CD4-positive, alpha-beta T cell treated with Interleukin-15 for 1 hour (primary cell): ENCODE measurements at places on chromosomes 7 and 10.

- no peak for DNase-seq
Measured at GRCh38 chr10:58001159-58001558, 266.5 kb downstream of the IPMK start.

GRCh38 chr10:42454313-42454712 is 184.1 kb downstream of the ZNF33B start:
- DNase-seq: no peak

DNA sequence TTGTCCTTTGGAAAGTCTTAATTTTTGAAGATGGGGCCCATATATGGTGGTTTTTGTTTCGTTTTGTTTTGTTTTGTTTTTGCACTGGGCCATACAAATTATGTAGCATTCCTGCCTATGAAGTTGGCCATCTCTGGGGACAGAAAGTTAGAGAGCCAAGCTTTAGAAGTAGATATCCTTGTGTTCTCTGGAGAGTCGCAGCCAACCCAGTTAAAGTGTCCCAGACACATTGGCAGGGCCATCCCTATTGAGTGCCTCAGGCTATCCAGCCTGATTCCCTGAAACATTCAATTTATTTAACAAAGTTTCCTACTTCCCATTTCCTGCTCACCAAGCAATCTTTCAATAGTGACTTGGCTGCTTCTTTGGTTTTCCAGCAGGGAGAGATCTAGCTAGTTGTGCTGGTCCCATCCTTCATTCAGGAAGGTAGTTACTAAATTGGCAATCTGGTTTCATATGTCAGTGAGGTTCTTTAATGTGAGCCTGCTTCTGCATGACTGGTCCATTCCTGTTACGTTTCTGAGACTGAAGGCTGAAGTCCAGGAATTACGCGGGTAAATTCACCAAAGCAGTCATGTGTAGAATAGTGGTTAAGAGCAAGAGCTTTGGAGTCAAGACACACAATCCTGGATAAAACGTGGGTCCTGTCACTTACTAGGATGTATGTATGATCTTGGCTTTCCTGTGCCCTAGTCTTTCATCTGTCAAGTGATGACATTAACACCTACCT is 49.3 kb upstream of the HBP1 start:
- DNase-seq: no peak

DNA sequence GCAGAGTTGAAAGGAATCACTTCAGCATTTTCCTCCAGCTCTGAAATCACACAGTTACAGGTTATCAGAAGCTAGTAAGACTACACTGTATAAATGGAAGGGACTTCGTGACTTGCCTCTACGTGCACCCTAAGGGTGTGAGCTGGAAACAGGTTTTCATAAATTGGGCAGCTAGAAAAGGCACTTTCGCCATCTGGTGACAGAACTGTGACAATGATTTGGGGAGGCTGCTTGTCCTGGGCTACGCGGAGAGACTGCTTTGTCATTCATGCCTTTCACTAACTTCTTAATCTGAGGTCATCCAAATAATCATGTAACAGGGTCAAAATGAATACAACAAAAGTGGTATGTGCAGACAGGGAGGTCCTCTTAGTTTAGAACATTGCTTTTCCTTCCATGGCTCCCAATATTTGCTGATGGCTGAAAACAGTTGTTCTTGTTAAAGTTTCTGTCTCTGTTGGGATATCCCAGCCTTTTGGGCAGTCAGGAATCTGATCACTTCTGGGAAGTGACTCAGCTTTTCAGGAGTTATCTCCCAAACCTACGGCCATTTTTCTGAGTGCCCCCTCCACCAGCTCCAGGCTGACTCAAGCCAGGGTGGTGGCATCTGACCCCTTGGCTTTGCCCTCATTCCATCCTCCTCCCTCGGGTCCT is 17.8 kb downstream of the VWC2 start:
- no peak for DNase-seq

DNA sequence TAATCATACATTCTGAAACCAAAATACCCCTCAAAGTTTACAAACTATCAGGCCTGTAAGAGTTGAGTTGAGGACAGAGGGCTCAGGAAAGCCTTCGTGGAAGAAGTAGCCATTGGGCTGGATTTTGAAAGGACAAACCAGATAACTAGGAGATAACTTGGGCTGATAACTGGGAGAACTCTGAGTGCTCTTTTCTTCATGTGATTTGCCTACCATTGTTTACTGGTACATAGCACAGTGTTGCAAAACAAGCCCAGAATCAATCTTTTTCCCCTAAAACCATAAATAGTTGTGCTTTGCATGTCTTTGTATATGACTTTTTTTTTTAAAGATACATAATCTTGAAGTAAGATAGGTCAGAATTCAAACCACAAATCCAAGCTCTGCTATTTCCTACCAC is 106.7 kb upstream of the ITGB1 start:
- DNase-seq: no peak

DNA sequence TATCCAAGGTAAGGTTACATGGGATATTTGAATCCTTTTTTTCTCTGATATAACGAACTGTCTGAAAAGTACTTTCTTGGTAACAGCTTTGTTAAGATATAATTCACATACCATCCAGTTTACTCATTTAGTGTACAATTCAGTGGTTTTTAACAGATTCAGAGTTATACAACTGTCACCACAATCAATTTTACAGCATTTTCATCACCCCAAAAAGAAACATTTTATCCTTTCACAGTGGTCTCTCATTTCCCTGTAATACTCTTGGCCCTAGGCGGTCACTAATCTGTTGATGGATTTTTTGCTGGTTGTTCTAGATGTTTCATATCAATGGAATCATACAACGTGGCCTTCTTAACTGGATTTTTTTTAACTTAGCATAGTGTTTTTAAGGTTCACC is 91.6 kb downstream of the GLCCI1 start:
- no peak for DNase-seq

DNA sequence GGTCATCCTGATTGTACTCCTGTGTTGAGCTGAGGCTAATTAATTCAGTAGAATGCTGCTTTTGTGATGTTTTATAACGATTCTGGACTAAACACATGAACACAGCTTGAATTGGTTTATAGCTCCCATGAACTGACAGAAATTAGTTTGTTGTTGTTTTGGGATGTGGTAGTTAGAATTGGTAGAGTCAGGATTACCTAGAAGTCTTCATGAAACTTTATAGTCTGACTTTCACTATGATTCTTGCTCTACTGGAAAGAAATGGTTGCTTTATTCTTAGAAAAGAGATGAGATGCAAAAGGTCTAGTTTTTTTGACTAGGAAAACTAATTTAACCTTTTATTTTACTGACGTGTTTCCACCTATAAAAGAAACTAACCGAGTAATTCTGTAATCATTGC is 23.4 kb upstream of the TRUB1 start:
- no peak for DNase-seq

- no peak for DNase-seq
Measured at GRCh38 chr10:56091872-56092271, 269.2 kb downstream of the ZWINT start.

DNA sequence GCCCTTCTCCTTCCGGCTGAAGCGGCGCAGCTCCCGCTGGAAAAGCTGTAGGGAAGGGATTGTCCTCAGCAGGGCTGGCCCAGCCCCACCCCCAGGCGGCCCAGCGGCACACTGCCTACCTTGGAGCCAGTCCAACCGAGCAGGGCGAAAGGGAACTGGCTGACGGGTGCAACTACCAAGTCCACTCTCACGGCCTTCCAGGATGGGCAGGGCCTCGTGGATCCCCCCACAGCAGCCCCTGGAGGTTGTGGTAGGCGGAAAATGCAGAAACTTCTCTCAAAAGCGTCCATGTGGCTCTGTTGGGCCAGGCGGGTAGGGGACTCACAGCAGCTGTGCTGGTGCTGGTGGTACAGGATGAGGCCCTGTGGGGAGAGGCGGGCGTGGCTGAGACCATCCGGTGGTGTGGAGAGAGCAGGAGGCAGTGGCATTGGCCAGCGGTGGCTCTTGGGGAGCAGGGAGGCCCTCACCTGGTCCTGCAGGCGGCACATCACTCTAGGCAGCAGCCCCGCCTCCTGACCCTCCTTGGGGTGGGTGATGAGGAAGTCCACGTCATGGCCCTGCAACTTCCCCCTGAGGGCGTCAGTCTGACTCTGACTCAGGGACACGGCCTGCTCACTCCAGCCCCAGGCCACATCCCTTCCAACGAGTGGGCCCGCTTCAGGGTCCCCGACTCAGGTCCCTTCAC is 8.4 kb upstream of the PGAM2 start:
- peak; percentile 87 for DNase-seq

GRCh38 chr7:25181532-25181931 is 46.8 kb downstream of the NPVF start:
- no peak for DNase-seq

DNA sequence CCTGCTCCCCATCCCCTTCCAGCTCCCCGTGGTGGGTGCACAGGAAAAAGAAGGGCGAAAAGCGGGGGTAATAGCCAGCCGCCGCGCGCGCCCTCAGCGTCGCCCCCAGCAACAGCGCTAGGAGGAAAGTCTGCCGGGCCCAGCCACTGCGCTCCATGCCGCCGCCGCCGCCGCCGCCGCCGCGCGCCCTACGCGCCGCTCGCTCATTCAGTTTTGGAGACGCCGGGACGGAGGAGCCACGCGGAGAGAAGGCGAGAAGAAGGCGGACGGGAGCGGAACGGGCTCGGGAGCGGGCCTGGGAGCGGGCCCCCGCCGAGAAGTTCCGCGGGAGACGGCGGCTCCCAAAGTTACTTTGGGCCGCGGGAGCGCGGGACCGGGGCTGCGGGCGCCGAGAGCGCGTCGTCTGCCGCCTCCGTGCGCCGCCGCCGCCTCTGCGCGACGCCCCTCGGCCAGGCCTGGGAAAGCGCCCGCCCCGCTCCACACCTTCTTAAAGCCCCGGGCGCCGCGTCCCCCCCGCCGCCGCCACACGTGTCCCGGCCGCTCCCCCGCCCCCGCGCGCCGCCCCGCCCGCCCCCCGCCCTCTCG is at the start of gene RELN:
TSS of gene RELN (minus strand) at position 459 of the 585 bp plus-strand sequence. CDS start at position 157, 302 bp downstream.
- no peak for DNase-seq

DNA sequence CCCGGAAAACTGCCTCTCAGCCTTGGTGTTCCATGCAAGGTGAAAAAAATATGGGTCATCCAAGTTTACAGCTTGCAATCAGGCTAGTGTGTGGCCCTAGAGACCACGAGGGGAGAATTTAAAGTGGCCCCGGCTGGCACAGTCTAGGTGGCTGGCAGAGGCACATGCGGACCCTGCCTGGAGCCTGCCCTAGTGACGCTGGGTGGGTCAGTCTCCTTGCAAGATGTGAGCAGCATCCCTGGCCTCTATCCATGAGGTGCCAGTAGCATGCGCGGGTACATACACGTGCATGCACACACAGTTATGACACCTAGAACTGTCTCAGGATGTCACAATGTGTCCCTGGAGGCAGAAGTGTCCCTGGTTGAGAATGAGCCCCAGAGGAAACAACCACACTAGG is 22.4 kb upstream of the ZNF716 start:
- no peak for DNase-seq

- no peak for DNase-seq
Measured at GRCh38 chr10:7486528-7486927, 75.7 kb upstream of the SFMBT2 start.

DNA sequence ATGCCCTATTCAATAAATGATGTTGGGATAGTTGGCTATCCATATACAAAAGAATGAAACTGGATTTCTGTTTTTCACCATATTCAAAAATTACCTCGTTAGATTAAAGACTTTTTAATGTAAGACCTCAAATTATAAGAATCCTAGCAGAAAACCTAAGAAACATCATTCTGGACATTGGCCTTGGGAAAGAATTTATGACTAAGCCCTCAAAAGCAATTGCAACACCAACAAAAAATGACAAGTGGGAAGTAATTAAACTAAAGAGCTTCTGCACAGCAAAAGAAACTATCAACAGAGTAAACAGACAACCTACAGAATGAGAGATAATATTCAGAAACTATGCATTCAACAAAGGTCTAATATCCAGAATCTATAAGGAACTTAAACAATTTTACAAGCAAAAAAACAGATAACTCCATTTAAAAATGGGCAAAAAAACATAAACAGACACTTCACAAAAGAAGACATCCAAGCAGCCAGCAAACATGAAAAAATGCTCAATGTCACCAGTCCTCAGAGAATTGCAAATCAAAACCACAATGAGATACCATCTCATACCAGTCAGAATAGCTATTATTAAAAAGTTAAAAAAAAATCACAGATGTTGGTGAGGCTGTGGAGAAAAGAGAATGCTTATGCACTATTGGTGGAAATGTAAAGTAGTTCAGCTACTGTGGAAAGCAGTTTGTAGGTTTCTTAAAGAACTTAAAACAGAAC is 309.8 kb downstream of the AHR start:
- DNase-seq: no peak
